ENCODE measurements at places on chromosomes 3 and 15.

DNA sequence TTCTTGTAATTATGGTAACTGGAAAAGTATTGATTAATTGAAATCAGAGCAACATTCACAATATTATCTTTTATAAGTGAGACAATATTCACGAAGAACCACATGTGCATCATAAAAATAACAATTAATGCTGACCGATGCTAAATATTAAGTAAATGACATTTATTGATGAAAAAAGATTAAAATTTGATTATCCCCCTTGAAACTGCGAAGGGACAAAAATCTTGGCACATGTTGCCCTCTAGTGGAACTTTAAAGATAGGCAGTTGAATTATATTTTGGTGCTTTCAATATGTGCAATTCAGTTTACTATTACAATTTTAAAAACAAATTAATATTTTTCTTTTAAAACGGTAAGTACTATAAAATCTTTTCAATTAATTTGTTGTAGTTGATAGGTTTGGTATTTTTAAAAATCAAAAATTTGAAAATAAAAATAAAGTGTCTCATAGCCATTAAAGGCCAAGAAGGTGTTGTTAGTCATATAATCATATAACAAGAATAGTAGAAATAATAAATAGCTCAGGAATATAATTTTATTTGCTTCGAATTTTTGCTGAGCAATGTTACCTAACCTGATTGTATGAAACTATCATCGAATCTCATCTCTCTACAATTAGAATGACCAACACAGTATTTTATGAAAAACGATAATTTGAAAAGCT lies 270.2 kb downstream of the ROBO1 start:
- DNase-seq = no peak

DNA sequence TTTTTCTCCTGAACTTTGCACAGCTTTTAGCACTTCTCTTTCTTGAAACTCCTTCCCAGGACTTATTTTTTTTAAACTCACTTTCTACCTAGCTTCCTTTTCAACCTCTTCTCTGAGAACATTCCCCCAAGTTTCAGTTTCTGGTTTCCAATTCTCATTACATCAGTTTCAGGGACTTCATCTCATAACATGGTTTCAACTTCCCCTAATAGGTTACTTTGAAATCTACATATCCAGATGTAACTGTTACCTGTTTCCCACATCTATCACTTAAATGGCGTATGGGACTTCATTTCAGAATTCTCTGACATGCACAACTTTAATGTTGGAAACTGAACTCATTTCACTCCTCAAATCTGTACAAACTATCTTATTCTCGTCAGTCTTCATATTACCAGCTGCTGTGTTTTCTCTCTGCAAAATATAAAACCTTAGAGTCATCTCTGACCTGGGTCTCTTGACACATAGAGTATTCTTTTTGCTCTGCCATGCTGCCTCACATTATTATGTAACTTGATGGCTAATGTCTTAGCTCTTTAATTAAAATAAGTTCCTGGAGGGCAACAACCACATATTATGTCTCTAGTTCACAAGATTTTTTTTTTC lies 58.4 kb downstream of the NME9 start:
- no peak for DNase-seq

DNA sequence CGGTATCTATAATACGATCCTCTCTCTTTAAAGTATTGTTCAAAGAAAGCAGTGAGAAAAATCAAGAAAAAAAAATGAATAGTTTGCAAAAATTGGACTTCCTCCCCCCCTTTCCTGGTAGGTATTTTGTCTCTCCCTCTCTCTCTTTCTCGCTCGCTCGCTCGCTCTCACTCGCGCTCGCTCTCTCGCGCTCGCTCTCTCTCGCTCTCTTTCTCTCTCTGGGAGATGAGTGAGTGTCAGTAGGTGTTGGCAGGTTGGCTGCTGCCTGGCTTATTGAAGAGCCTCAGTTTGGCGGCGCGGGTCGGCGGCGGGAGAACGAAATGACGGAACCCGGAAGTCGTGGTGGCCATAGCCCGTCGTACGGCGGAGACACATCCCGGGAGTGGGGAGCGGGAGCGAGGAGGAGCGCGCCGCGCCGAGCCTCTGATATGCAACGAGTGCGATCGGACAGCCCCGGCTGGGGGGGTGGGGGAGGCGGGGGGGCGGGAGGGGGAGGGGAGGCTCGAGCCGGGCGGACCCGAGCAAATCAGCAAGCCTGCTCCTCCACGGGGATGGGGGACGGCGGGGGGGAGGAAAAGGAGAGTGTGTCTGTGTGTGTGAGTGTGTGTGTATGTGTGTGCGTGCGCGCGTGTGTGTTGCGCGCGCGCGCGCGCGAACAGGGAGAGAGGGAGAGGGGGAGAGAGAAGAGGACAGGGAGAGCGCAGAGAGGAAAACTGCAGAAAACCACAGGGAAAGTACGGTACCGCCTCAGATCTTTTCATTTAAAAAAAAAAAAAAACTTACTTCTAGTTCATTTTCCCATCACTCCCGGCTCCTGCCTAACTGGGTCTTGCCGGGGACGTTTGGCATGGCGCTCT lies at the start of gene MEIS2:
TSS of gene MEIS2 (minus strand) at position 441 of the 857 bp plus-strand sequence. CDS start 1,083 bp downstream, outside the sequence.
- no peak for DNase-seq

DNA sequence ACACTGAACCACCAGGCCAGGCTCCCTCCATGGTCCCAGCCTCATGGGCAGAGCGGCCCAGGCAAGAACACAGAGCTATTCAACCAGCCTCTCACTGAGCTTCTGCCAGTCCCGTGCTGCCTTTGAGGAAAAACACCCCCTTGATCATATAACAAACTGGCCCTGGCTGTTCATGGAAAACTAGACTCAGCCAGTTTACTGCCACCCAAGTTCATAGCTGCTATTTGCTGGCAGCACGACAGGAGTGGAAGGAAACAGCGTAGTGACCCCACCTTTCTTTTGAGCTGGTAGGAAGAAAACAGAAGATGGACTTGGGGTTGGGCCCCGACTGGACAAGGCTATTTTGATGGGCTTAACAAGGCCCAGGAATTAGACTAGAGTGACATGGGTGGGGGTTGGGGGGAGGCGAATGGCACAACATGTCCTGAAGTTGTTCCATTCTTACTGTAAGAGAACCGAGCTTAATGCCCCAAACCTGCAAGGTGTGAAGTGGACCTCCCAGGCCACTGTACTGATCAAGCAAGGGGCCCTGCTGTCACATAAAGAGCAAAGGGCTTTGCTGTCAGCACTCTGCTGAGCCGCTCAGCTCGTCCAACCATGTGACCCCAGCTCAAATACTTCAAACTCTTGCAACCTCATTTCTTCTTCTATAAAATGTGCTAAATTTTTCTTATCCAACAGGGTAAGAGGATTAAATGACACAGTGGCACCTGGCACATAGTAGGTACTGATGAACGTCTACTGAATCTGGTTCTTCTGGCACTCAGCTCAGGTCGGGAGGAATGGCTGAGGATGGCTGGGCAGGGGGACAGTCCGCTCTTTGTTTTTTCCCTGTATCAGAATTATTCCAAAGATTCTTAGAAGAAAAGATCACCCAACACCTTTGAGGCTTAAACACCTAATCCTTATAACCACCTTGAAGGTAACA lies 1.6 kb downstream of the FBXL22 start:
- DNase-seq = no peak

DNA sequence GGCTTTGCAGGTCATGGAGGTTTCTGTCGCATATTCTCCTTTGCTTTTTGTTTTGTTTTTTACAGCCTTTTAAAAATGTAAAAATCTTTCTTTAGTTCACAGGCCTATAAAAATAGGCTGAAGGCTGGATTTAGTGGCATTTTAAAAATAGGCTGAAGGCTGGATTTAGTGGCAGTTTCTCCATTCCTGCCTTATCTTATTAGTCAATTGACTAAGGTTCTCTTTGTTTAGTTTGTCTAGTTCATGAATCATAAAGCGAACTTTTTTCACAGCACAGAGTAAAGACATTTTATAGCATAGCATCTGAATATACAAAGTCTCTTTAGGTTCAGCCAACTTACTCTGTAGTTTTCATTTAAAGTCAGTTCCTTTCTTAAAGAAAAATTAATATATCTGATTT lies 31.4 kb downstream of the AP4E1 start:
- no peak for DNase-seq

DNA sequence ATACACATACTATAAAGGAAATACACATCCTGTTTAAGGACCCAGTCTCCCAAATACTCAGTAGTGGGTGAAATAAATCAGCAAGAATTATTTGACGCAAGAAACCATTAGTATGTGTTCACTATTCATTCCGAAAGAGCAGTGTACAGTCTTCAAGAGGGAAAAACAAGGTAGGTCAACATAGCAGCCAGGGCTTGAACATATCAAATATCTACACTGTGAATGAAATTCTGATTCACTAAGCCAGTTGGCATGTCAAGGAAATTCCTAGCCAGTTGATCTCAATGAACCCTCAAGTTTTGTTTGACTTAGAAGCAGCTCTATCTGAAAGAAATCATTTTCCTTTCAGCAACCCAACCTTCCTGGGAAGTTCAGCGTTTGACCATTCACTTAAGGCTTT lies 99.0 kb downstream of the CNTN3 start:
- DNase-seq = no peak

- no peak for DNase-seq
Observed at GRCh38 chr3:58356054-58356453, 23.4 kb downstream of the PXK start.

DNA sequence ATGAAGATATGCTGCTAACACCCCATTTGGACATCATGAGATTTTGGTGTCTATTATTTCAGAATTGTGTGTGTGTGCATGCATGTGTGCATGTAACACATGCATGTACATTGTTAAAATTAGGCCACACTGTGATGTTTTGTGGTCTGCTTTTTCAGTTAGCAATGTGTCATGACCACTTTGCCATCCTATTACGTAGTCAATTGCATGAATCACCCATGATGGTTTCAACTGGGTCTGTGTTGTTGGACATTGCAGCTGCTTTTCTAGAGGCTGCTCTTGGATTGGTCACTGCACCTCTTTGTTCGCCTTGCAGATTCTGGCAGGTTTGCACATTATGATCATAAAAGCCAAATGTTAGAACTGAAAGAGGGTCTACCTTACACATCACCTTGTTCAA lies 101.0 kb upstream of the THBS1 start:
- no peak for DNase-seq

GRCh38 chr3:177426878-177427495 lies 229.7 kb upstream of the TBL1XR1 start:
- DNase-seq = no peak

DNA sequence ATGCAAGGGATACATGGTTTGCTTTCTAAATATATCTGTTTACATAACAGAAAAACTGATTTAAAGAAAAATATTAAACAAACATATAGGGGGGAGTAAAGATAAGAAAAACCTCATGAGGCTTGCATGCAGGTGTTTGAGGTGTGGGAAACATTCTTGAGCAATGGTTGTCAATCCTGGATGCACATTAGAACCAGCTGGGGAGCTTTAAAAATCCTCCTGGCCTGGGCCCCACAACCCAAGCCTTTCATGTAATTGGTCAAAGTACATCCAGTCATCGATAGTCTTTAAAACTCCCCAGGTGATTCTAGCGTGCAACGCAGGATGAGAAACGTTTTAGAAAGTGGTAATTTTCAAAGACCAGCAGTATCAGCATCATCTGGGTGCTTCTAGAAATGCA lies 18.3 kb downstream of the NMNAT3 start:
- DNase-seq = no peak

DNA sequence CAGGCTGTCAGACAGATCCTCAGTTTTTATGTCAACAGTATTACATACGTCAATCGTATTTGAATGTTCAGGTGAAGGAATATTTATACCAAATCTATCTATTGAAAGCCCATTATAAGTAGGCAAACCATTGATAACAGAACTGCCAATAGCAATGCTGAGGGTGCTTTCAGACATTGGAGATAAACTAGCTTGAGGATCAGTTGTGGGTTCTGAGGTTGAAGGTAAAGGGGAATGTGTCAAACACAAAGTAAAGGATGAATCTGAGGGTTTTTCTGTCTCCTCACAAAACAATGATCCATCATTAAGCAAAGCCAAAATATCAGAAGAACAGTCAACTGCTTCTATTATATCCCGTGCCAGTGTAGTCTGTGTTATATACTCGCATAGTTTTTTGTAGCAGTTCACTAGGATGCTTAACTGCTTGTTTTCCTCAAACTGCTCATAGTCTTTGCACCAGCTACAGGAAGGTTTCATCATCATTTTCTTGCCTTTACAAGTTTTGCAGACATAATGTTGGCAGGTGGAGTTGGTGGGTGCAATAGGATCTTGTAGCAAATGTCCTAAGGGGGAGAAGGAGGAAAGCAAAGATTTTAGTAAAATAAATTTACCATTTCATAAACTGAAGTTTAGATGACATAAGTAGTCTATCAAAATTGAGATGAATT lies 43.8 kb downstream of the MSL2 start:
- no peak for DNase-seq

DNA sequence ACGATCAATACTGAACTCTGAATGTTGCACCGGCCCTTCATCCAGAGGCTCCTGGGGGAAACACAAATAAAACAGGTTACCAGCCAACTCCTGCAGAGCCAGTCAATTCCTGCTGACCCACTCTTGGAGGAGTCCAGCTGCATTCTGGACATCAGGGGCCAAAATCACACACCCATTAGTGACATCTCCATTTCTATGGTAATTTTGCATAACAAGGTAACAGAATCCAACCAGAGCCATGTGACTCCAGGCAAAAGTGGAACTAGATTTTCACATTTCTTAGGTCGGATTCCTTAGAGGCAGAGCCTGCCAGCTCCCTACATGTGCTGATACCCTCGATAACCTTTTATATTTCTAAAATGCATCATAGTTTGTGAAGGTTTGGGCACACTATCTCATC lies 119.2 kb upstream of the CTNNB1 start:
- DNase-seq = no peak

GRCh38 chr3:89690646-89691045 lies 583.2 kb downstream of the EPHA3 start:
- DNase-seq = no peak

GRCh38 chr15:29665444-29666003 lies 156.7 kb downstream of the TJP1 start:
- DNase-seq = no peak

GRCh38 chr3:56547486-56547885 lies 9.5 kb upstream of the CCDC66 start:
- DNase-seq = no peak

DNA sequence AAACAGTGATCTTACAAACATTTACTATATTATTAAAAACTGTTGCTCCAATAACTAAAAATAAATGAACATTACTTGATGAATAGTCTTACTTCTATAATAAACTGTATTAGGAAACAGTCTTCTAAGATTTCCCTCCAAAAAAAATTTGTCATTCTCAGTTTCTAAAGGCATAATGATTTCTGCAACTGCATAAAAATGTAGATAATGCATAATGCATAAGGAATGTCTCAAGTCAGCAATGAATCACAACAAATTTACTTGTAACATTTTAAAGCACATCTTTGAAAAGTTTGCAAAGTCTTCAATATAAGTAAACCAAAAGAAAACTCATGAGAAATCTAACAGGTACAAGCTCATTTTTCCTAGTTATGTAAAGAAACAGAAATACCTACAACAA lies 113.5 kb downstream of the VPS13C start:
- no peak for DNase-seq
